ENCODE measurements at places on chromosomes 6 and 20. TPM values are rescaled to one million over a fixed set of nuclear protein-coding genes. Genes with fewer than 3 reads are reported as not detected.

The NKX2-2 gene
- not detected for total RNA-seq

The ZBTB22 gene
- 22.8 TPM for total RNA-seq

The TBXT gene
- not detected for total RNA-seq

GRCh38 chr20:9989066-9989724 is 45.6 kb upstream of the ANKEF1 start:
- no peak for DNase-seq

The LHFPL5 gene
- 0.16 TPM for total RNA-seq

DNA sequence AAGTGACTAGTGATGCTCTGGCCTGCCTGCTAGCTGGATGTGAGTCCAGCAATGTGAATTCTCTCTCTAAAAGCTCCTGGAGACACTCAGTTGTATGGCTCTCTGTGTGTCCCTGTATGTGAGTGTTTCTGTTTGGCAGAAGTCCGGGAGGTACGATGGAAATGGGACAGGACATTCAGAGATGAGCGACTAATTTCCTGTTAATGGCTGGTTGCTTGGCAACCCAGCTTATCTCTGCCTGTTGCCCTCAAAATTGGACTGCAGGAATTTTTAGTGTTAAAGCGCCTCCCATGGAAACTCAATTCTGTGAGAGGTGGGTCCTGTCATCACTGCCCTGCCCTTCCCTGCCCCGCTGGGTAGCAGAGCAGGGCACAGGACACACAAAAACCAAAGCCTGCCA is 136.8 kb upstream of the LRFN2 start:
- no peak for DNase-seq

The TRIM15 gene
- total RNA-seq = 13.3 TPM

DNA sequence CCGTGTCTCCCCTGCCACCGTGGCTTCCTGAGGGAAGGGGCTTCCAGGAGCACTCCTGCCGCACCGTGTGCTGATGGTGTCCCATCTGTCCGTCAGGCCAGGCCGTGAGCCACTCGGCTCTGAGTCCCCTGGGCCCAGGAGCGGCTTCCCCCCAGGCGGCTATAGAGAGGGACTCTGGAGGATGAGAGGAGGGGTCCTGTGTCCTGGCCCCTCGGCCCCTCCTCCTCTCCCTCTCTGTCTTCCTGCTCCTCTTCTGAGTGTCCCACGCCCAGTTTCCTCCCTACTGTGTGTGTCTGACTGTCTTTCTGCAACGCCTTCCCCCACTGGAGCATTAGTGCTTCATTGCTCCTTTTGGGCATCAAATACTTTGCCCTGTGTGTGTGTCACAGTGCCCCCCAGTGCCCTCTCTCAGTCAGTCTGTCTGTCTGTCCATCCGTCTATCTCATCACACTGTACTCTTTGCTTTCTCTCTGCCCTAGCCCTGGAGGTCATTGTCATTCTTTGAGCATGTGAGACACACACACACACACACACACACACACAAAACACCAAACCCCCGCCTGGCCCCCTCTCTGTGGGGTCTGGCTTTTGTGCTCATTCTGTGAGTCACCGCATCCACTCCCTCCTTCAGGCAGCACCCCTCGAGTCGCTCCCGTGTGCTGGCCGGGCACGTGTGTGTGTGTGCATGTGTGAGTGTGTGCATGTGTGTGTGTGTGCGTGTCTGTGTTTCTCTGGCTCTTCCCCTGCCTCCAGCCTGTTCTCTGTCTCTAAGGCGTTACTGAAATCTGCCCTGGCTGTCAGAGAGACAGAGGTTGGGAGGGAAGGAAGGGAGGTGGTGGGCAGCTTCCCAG is 71.9 kb downstream of the SRC start:
- no peak for DNase-seq

The RPS6KA2 gene
- 3.4 TPM for total RNA-seq

The OPRL1 gene
- total RNA-seq = 1.2 TPM

DNA sequence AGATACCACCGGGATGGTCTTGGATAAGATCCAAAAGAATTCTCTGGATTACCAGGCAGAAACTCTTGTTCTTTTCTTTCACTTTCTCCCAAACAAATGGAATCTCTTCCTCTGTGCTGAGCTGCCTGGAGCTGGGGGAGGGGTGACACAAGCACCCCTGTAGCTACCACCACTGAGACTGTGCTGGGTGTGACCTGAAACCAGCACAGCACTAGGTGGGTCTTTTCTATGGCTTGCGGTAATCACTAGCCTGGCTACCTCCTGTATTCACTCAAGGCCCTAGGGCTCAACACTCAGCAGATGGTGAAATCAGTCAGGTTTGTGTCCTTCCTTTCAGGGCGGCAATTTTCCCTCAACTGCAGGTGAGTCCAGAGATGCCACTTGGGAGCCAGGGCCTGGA is 122.4 kb upstream of the CENPW start:
- DNase-seq = no peak

- DNase-seq = no peak
Observed at GRCh38 chr20:25318471-25319240, 70.8 kb downstream of the PYGB start.

The ATAT1 gene
- 8.3 TPM for total RNA-seq

Measured in HT-29 (cell line).